ENCODE measurements at places on chromosomes 1 and 21.
A peak's percentile ranks its signal among the peaks of the same experiment; 100 is the strongest.

GRCh38 chr1:151372058-151372934, at the start of gene SELENBP1:
SELENBP1 (minus strand) TSS chr1:151372705; CDS start chr1:151372641, 64 bp downstream.
- DNase-seq, result no peak

DNA sequence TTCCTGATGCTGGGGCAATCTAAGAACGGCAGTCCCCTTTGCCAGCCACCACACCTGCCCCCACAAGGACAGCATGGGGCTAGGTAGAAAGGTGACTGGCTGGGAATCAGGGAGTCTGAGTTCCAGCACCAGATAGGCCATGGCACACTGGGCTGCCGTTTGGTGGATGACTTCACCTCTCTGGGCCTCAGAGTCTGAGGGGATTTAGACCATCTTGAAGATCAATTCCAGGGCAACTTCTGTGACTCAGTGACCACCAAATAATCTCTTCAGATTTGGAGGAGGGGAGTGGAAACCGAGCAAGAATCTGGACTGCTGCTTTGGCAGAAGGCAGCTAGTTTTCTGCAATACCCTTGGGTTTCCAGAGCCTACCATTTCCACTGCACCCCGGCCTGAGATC, 92.1 kb upstream of the EDN2 start:
- no peak for DNase-seq

DNA sequence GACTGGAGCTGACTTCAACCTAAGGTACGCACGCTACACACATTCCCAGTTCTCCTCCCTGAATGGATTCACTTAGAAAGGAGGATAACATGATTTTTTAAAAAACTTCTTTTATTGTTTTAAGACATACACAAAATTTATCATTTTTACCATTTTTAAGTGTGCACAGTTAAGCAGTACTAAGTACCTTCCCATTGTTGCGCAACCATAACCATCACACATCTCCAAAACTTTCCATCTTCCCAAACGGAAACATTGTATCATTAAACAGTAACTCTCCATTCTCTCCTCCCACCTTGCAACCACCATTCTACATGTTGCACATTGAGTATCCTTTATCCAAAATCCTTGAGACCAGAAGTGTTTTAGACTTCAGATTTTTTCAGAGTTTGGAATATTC, 36.2 kb upstream of the SEC16B start:
- DNase-seq, result no peak

DNA sequence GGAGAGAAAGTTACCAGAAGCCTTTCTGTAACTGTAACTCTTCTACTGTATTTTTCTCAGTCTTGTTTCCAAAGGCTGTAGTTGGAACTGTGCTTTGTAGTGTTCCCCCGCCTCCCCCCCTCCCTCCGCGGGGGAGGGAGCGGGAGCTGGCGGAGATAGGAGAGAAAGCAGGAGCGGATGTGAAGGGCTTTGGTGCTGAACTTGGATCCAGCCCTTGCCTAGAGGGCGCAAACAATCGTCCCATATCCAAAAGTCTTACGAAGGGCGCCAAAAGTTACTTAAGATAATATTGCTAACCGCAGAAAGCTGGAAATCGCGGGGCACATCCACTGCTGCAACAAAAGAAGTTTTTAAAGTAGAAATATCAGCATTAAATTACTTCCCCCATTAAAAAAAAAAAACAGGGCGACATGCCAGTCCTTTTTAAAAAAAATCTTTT, 2.4 kb upstream of the NFIA start:
- no peak for DNase-seq

GRCh38 chr1:168348146-168348709, 67.6 kb downstream of the TBX19 start:
- DNase-seq, result no peak

- no peak for DNase-seq
Observed at GRCh38 chr1:1395166-1395565, 4.0 kb downstream of the CCNL2 start.

GRCh38 chr1:60867782-60868181, 214.6 kb upstream of the NFIA start:
- no peak for DNase-seq

- no peak for DNase-seq
Observed at GRCh38 chr1:9731051-9731537, 79.6 kb downstream of the PIK3CD start.

GRCh38 chr21:45439161-45439872, 34.4 kb downstream of the COL18A1 start:
- peak; percentile 79 for DNase-seq

- no peak for DNase-seq
Observed at GRCh38 chr1:69750638-69751037, 182.9 kb downstream of the LRRC7 start.

GRCh38 chr1:196464480-196464941, 143.7 kb downstream of the KCNT2 start:
- no peak for DNase-seq

DNA sequence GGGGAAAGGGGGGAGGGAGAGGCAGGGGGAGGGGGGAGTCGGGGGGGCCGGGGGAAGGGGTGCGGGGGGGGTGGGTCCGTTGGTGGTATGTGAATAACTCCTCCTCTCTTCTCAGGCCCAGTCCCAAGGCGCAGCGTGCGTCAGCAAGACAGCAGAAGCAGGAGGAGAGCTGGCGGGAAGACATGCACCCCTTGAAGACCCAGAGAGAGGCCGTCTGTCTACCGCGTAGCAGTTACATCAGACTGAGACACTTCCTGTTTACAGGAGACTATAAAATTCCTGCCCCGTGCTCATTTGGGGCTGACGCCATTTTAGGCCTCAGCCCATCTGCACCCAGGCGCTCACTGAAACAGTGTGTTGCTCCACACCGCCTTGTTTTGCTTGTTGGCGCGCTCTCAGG, 55.3 kb downstream of the SETD4 start:
- DNase-seq, result no peak

- DNase-seq, result no peak
Observed at GRCh38 chr1:245552331-245552730, 397.5 kb downstream of the KIF26B start.
